ENCODE measurements at places on chromosomes 6 and 20.

DNA sequence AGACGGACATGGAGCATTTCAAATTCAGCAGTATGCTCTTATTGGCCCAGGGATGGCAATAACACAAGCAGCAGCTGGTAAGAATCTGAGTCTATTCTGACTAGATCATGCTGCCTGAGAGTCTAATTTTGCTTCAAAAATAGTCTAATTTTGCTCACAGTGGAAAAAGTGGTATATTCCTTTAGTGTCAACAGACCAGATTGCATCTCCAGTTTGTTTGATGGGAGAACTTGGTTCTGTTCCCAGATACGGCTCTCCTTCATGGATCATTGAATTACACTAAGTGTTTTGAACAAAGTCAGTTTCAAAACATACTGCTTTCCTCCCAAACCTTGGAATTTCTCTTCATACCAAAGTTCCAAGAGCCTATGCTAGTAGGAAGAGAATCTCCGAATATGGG lies 586.1 kb downstream of the RNF144B start:
- DNase-seq, result no peak

GRCh38 chr6:105005451-105005850 lies 48.5 kb downstream of the LIN28B start:
- no peak for DNase-seq

DNA sequence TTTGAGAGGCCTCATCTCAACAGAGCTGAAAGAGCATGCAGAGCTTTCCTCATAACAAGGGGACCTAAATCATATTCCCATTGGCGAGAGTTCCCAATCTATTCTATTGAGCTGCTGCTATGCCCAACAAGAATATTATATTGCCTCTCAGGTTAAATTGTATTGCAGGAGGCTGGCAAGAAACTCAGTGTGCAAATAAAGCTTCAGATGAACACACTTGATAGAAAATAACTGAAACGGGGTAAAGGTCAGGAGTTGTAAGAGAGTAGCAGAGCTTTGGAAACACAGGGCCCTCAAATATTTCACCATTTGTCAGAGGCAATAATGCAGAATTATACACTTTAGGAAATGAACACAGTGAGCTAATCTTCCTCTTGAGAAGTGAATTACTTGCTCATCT lies 364.3 kb upstream of the SPTLC3 start:
- DNase-seq, result no peak

GRCh38 chr20:56761393-56761792 lies 132.3 kb downstream of the TFAP2C start:
- no peak for DNase-seq

- DNase-seq, result no peak
Observed at GRCh38 chr6:13716955-13717295, 5.3 kb upstream of the RANBP9 start.

DNA sequence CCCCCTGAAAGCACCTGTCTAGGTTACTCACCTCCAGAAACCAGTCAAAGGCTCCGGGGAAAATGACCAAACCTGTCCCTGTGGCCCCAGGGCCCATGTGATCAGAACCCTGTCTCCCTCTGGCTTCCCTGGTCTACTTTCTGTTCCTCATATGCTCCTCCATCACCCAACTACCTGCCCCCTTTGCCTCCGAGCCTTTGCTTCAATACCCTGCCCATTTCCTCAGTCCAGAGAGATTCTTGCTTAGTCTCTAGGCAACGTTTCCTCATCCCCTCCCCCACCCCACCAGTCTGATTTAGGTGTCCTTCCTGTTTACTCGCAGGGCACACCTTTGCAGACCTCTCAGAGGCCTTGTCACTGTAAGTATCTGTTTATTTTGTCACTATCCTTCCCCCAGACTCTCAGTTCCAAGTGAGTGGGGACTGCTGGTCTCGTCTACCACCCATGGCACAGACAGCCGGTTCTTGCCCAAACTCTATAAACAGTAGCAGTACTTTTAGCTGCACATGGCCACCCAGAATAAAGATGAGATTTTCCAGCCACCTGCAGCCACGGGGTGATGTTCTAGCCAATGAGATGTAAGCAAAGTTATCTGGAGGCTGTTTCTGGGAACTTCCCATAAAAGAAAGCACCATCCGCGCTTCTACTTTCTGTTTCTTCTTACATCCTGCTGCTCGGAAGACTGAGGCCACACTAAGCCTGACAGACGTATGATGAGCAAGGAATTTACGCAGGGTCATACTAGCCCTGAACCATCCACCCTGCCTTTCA lies 13.3 kb downstream of the ELOVL5 start:
- DNase-seq, result no peak

GRCh38 chr6:21024616-21025015 lies 490.4 kb downstream of the CDKAL1 start:
- DNase-seq, result no peak
